Stimulated activated CD8-positive, alpha-beta memory T cell treated with anti-CD3 and anti-CD28 coated beads, Interleukin-4, amount 100 ng/mL, for 48 hours (primary cell): ENCODE measurements at places on chromosomes 12 and 14.

DNA sequence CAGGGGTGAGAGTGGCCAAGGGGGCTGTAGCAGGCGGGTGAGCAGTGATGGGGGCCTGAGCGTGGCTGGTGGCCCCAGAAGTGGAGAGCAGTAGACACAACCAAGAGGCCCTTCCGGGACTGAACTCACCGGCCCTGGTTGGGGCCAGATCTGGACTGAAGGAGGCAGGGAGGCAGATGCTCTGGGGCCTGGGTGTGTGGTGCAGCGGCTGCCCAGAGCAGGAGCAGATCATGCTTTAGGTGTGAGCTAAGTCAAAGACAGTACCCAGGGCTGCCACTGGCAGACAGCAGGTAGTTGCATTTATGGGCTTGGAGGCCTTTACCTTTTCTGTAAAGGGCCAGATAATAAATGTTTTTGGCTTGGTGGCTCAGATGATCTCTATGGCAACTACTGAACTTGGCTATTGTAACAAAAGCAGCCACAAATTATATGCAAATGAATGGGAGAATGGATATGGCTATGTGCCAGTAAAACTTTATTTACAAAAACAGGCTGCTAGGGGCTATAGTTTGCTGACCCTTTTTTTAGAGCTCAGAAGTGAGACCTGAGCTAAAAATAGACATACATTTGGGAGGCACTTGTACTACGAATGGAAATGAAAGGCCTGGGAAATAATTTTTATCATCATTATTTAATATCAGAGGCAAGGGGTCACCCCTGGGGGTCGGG, 25.6 kb downstream of the SETD1B start:
- DNase-seq, result no peak

DNA sequence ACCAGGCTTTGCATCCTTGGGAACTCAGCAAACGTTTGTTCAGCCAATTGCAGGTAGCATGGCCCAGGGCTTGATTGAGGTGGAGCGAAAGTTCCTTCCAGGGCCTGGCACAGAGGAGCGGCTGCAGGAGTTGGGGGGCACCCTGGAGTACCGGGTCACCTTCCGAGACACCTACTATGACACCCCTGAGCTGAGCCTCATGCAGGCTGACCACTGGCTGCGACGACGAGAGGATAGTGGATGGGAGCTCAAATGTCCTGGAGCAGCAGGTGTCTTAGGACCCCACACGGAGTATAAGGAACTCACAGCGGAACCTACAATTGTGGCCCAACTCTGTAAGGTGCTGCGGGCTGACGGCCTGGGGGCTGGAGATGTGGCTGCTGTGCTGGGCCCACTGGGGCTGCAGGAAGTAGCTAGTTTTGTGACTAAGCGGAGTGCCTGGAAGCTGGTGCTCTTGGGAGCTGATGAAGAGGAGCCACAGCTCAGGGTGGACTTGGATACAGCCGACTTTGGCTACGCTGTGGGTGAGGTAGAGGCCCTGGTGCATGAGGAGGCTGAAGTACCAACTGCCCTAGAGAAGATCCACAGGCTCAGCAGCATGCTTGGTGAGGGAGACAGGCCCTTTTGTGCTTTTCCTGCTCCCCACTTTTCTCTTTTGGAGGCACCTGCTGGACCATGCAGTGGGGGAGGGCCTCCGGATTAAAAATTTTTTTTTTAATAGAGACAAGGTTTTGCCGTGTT, 799 bp downstream of the THTPA start:
- no peak for DNase-seq

DNA sequence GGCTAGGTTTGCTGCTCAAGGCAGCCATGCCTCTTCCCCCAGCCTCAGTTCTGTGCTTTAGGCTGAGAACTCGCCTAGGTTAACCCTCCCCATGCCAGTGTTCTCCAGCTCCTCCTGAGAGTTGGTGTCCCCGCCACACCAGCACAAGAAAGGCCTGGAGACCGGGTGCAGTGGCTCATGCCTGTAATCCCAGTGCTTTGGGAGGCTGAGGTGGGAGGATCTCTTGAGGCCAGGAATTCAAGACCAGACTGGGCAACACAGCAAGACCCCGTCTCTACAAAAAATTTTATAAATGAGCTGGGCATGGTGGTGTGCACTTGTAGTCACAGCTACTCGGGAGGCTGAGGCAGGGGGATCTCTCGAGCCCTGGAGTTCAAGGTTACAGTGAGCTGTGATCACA, 10.2 kb downstream of the RIN3 start:
- no peak for DNase-seq

DNA sequence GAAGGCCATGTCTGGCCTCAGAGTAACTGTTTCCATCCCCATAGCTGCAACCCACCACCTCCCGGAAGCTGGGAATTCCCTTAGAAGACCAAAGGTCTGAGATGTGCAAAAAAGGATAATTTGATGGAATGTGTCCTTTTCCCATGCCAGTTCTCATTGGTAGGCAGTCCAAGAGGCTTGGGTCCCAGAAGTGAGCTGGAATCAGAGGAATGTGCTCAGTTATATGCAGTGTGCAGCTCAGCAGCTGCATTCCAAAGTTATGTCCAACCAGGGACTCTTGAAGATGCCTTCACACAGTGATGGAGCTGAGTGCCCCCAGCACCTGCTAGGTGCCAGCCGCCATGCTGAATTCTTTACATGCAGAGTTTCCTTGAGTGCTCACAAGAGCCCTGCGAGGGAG, 583.9 kb upstream of the TBX3 start:
- DNase-seq, result no peak

- no peak for DNase-seq
Observed at GRCh38 chr14:88299865-88300530, 23.1 kb downstream of the KCNK10 start.

DNA sequence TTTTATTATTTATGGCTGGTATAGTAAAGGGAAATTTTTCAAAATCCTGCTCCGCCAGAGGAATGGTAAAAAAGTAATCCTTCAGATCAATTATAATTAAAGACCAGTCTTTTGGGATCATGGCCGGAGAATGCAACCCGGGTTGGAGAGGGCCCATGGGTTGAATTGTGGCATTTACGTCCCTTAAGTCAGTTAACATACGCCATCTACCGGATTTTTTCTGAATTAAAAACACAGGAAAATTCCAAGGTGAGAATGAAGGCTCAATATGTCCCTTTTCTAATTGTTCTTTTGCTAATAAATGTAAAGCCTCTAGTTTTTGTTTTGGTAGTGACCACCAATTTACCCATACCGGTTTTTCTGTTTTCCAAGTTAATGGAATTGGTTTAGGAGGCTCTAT, 602.8 kb downstream of the ALG10 start:
- DNase-seq, result no peak

GRCh38 chr14:55976219-55976618, 142.0 kb upstream of the PELI2 start:
- DNase-seq, result no peak

GRCh38 chr12:16523951-16524331, 82.0 kb downstream of the LMO3 start:
- no peak for DNase-seq

DNA sequence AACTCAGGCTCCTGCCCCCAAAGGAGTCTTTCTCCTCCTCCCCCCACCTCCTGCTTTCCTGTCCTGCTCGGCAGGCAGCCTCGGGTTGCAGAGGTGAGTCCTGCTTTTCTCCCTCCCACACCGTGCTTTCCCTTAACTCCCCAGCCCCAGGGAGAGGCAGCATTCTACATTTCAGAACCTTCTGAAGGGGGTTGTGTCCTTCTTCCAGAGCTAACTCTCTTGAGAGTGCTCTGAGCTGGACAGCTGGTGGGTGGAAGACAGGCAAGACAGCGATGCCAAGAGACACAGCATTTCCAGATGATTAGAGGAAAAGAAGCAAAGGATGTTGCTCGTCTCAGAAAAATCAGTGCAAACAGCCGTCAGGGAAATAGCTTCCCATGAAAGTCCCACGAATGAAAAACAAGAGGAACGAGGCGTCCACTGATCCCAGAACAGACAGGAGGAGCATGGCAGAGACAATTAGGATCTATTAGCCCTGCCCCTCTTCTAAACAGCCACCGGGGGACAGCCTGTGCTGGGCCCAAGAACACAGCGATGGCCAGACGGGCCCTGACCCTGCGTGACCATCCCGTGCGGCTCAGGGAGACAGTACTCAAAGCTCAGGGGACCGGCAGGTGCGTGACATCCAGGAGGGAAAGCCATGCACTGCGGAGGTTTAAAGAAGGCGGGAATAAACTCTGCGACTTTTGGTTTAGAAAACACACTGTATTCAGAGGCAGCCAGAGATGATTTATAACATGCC, 216.5 kb upstream of the RTL1 start:
- no peak for DNase-seq

GRCh38 chr12:107632246-107632645, 53.4 kb upstream of the PWP1 start:
- DNase-seq, result no peak

DNA sequence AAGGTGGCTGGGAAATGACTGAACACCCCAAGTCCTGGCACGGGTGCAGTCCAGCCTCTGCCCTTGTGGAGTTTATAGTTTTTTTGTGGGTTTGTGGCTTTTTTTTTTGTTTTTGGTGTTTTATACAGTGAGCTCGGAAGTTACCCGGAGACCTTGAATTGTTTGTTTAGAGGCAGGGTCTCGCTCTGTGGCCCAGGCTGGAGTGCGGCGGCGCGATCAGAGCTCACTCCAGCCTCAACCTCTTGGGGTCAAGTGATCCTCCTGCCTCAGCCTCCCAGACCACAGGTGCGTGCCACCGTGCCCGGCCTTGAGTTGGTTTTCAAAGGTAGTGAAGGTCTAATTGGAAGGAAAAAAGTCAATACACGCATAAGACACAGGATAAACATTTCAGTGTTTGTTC, 879 bp upstream of the ANHX start:
- DNase-seq, result no peak

- no peak for DNase-seq
Observed at GRCh38 chr14:101062065-101062450, 158.5 kb upstream of the RTL1 start.

- no peak for DNase-seq
Observed at GRCh38 chr14:65500075-65500474, 87.5 kb downstream of the FUT8 start.

GRCh38 chr12:50085615-50086072, 502 bp downstream of the SMARCD1 start:
- no peak for DNase-seq

DNA sequence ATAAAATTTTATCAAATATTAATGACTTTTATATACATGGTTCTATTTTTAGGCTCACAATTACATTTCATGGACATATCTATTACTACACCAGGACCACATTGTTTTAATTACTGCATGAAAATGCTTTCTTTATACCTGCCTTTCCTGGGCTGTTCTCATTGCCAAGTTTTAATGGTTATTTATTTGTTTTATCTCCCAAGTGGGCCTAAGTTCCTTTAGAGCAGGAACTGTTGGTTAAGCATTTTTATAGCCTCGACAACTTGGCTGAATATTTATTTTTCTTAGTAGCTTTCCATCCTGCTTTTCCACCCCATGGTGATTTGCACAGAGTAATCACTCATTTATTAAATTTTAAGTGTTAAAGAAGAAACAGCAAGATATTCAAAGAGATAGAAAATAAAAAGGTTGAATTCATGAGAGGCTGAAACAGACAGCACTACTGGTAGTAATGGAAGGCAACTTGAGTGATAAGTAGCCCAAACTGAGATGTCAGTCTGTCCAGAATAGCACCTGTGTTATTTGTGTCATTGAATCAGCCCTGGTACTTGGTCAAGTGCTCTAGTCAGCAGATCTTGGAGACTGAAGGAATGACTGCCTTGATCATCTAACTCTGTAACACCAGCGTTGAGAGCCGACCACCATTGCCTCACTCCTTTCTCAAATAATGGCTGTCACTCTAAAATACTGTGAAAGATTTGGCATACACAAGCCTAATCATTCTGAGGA, 119.1 kb upstream of the EGLN3 start:
- no peak for DNase-seq

- DNase-seq, result no peak
Observed at GRCh38 chr14:24342889-24343288, 3.1 kb upstream of the RIPK3 start.

- peak; percentile 73 for DNase-seq
Observed at GRCh38 chr14:92615451-92615850, 101.9 kb downstream of the RIN3 start.

DNA sequence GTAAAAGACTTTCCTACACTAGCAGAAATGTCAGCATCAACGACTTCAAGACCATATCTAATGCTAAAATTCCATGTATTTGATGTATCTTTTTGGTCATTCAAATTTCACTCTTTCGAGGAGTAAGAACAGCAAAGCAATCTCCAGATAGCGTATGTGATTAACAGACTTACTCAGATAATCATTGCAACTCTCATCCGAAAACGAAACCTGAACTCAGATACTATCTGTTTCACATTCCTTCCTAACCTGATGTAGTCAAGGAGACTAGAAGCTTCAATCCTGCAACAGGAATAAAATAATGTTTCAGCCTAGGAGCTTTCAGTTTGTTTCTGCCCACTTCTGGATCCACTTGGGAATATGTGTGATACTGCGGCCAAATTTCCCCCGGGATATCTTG, 286.3 kb downstream of the NUAK1 start:
- DNase-seq, result no peak
